ENCODE measurements at places on chromosomes 16 and 17. TPM values are rescaled to one million over a fixed set of nuclear protein-coding genes. Genes with fewer than 3 reads are reported as not detected.

Gene UNC13D
- total RNA-seq, result 1.7 TPM

GRCh38 chr17:17448076-17448475 lies 28.7 kb upstream of the MED9 start:
- ATAC-seq, result no peak

GRCh38 chr17:42288803-42289610 lies 709 bp downstream of the STAT5A start:
- ATAC-seq, result no peak

Gene SOX9
- 20.1 TPM for total RNA-seq

Gene CLEC16A
- total RNA-seq, result 69.0 TPM

- ATAC-seq, result no peak
Measured at GRCh38 chr16:86224126-86224525, 286.2 kb upstream of the FOXF1 start.

Gene TPSD1
- not detected for total RNA-seq

DNA sequence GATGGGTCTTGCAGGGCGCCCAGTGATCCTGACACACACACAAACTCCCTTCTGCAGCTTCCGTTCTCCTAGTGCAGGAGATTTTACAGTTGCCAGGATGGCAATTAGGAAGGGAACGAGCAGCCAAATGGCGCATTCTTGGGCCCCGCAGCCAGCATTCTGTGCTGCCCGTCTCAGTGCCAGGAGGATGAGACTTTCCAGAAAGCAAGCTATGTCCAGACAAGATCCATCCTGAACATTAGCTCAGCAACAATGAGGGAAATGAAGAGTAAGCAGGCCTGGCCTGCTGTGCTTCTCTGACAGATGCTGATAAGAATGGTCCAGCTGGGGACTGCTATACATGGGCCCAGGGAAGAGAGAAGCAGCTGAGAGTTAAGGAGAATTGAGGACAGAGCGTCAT lies 16.5 kb downstream of the SPPL2C start:
- ATAC-seq, result no peak

GRCh38 chr16:2053897-2054296 lies 6.1 kb downstream of the TSC2 start:
- ATAC-seq, result no peak

Gene CES1
- total RNA-seq, result 19.9 TPM

Gene ODAD4
- total RNA-seq, result 5.0 TPM

DNA sequence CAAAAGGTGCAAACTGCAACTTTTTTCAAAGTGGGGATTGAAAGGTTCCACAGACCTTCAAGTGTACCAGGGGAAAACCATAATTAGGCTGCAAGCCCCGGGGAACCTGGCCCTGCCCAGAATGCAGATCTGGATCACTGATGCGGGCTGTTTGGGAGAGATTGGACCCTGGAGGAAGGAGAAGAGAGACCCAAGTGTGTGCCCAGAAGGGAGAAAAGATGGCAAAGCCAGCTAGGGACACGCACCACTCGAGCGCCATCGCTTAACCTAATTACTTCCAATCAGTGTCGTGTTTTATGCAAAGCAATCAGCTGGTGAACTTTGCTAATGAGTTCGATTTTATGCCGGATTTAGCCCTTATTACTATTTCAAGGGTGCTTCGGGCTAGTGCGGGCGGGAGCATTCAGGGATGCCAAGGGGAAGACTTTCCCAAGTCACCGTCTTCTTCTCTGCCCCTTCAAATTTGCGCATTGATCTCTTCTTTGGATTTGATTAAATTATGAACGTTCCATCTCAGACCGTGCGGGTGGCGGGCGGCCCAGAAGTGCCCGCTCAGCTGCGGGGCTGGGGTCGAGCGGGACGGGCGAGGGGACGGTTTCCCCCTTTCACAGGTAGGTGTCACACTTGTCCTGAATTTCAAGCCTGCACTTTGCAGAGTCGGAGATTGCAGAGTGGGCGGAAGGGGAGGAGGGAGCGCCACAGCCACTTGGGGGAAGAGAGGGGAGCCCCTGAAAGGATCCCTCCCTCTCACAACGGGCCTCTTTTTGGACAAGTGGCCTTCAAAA lies 4.0 kb downstream of the IRX5 start:
- ATAC-seq, result peak; percentile 18

Gene TLCD2
- total RNA-seq, result 2.6 TPM

GRCh38 chr16:86911437-86911958 lies 333.1 kb downstream of the FOXL1 start:
- no peak for ATAC-seq

GRCh38 chr16:6616746-6617145 lies 715.9 kb upstream of the RBFOX1 start:
- ATAC-seq, result no peak

- no peak for ATAC-seq
Measured at GRCh38 chr17:76234354-76234679, 6.0 kb downstream of the RNF157 start.

DNA sequence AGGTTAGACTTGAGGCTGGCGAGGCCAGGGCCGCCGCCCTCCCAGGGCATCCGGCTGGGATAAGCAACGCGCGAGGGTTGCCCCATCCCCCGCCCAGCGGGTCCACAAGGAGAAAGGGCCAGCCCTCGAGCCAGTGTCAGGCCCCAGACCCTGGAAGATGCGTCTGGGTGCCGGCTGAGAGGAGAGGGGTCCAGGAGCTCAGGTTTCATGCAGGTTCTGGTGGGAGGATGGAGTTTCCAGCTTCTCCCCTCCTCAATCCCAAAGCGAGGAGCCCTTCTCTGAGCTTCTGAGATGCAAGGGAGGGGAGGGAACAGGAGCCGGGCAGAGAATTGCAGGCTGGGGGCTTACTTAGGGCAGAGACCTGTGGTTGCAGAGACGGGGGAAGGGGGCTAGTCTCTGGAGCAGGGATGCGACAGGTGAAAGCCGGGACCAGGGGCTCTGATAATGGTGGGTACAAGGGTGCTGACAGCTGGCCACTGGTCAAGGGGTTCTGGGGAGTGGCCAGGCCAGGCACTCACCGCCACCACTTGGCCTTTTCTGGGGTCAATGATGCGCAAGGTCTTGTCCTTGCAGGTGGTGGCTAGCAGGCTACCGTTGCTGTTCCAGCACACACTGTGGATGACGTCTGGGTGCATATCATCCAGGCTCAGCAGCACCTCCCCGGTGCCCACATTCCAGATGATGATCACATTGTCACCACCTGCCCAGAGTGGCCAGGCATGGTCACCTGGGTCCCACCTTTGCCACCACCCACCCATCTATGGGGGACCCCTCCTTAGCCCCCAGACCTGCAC lies 4.2 kb downstream of the CORO6 start:
- ATAC-seq, result no peak

GRCh38 chr17:17227608-17228520 lies 9.1 kb downstream of the FLCN start:
- no peak for ATAC-seq

- no peak for ATAC-seq
Measured at GRCh38 chr16:30602616-30603277, 7.4 kb downstream of the ZNF689 start.

DNA sequence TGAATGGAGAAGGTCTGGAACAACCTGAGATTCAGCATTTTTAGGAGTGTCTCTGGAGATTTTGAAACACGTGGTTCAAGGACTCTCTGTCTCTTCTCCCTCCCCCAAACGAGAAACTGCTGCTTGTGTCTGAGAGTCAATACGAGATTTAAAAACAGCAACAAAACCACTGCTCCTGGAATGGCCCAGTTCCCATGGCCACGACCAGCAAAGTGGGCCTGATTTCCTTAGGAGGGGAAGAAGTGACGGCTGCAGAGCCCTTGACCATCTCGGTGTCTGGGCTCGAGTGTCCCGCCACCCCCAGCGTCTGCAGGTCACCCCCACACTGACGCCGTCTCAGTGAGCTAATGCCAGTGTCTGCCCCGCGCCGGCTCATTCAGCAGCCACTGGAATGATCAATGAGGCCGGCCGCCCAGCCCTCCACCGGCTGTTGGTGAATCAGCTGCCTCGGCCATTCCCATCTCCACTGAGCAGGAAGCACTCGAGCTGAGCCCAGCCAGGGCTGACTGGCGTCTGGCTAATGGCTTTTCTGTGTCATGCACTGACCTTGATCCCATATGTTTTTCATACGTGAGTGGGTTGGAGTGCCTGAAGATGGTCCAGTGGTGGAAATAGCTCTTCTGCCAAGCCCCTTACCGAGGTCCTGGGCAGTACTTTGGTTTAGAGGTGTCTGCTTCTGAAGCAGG lies 151.8 kb downstream of the PITPNC1 start:
- peak; percentile 99 for ATAC-seq

- no peak for ATAC-seq
Measured at GRCh38 chr17:45852535-45853297, 8.0 kb downstream of the SPPL2C start.

Gene NKD1
- total RNA-seq, result 20.0 TPM

GRCh38 chr17:82301916-82302567 lies 15.4 kb downstream of the CD7 start:
- no peak for ATAC-seq

GRCh38 chr17:81241648-81242420 lies 2.7 kb downstream of the NDUFAF8 start:
- ATAC-seq, result no peak

- peak; percentile 75 for ATAC-seq
Measured at GRCh38 chr17:17141860-17142552, 64.1 kb downstream of the PLD6 start.

GRCh38 chr17:16243385-16243784 lies 26.4 kb downstream of the PIGL start:
- no peak for ATAC-seq

GRCh38 chr17:43031666-43032065 lies 6.6 kb downstream of the RND2 start:
- ATAC-seq, result no peak

- no peak for ATAC-seq
Measured at GRCh38 chr17:50817838-50818237, 17.5 kb upstream of the WFIKKN2 start.

DNA sequence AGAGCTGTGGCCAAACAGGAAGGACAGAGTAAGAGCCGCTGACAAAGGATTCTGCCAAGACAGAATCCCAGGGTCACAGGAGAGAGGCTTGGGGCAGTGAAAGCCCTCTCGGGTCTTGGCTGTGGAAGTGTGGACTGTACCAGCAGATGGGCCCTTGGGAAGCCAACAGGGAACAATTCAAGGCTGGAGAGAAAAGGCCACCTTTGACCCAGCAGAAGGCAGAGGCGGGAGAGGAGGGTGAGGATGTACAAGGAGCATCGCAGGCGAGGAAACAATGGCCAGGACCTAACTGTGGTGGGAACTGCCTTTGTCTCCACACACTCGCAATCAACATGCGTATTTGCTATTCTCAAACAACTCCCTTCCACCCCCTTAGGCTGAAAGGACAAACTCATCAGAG lies 15.7 kb downstream of the CARHSP1 start:
- no peak for ATAC-seq

- ATAC-seq, result no peak
Measured at GRCh38 chr17:42310787-42311215, 22.5 kb downstream of the STAT5A start.

Gene CHST4
- total RNA-seq, result 0.21 TPM

Gene P2RX1
- total RNA-seq, result 0.27 TPM

Data from motor neuron (in vitro differentiated cells).